ENCODE measurements at places on chromosomes 3 and 15.

DNA sequence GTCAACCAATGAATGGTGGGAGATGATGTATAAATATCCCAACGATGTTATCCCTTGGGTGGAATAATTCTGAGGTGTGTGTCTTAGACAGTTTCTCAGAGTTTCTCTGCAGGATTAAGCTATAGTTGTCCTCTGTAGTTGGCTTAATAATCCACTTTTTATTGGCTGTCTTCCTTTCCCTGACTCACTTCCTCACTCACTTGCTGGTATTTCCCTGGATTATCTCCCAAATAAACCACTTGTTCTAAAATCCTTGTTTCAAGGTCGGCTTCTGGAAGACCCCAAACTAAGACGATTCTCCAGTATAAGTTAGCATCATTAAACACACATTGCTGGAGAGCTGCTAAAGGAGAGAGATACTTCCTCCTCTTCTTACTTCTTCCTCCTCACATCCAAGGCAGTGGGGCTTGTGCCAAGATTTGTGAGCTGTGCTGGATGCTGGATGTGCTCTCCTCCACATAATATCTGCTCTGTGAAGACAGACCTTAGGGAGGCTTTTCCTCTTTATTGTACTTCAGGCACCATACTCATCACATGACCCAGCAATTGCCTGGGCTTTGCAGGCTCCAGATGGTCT is 22.5 kb upstream of the ROPN1 start:
- no peak for DNase-seq
- no peaks in the 10 kb centered on the region for H3K27me3 ChIP-seq
- H3K4me1 ChIP-seq, result no peaks in the 10 kb centered on the region
- no peak overlapping the region for H3K4me3 ChIP-seq
- H3K27ac ChIP-seq, result no peak overlapping the region
- no peaks in the 10 kb centered on the region for H3K36me3 ChIP-seq

DNA sequence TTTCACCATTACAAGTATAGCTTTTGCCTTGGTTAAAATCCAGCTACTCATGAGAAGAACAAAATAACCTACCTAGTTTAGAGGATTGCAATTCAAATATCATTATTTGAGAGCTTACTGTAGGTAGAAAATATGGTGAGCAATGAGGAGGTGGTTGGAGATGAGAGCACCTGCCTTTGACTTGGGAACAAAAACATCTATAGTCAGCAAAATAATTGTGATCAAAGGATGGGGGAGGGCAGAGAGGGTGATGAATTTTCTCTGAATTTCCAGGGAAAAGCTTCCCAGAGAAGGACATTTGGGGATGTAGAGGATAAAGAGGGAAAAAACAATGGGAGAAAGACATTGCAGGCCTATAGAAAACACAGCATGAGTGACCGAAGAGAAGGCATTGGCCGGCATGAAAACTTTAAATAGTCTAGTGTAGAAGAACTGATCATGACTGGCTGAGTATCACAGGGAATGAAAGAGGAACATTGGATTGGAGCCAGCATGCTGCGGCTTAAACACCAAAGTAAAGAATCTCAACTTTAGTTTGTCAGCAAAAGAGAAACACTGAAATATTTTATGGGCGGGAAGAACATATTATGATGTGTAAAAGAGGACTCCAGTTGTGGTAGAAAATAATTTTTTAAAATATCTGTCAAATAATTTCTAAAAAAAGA is 581.3 kb downstream of the UNC13C start:
- DNase-seq, result no peak
- no peak overlapping the region for H3K27ac ChIP-seq
- H3K27me3 ChIP-seq, result no peaks in the 10 kb centered on the region
- H3K4me3 ChIP-seq, result no peak overlapping the region
- H3K36me3 ChIP-seq, result no peaks in the 10 kb centered on the region
- no peaks in the 10 kb centered on the region for H3K4me1 ChIP-seq

GRCh38 chr3:171234298-171235010 is 207.9 kb upstream of the SLC2A2 start:
- no peaks in the 10 kb centered on the region for H3K27me3 ChIP-seq
- H3K36me3 ChIP-seq, result no peaks in the 10 kb centered on the region
- H3K4me1 ChIP-seq, result no peaks in the 10 kb centered on the region
- no peak overlapping the region for H3K4me3 ChIP-seq

DNA sequence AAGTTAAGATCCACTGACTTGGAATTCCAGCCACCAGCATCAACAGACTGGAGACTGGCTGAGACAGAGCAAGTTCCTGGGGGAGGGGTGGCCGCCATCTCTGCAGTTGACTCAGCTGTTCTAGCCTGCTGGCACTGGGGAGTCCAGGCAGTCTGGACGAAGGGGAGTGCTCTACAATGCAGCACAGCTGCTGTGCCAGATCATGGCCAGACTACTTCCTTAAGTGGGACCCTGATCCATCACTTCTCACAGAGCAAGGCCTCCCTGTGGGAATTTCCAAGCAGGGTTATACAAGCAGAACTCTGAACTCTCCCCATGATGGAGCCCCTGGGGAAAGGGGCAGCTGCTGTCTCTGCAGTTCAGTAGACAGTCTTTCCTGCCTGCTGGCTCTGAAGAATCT is 35.2 kb downstream of the PYGO1 start:
- H3K4me3 ChIP-seq, result no peak overlapping the region
- H3K27ac ChIP-seq, result no peak overlapping the region

GRCh38 chr3:70358978-70359580 is 46.6 kb upstream of the MDFIC2 start:
- DNase-seq, result no peak
- no peaks in the 10 kb centered on the region for H3K27me3 ChIP-seq
- no peaks in the 10 kb centered on the region for H3K36me3 ChIP-seq
- no peak overlapping the region for H3K4me3 ChIP-seq

DNA sequence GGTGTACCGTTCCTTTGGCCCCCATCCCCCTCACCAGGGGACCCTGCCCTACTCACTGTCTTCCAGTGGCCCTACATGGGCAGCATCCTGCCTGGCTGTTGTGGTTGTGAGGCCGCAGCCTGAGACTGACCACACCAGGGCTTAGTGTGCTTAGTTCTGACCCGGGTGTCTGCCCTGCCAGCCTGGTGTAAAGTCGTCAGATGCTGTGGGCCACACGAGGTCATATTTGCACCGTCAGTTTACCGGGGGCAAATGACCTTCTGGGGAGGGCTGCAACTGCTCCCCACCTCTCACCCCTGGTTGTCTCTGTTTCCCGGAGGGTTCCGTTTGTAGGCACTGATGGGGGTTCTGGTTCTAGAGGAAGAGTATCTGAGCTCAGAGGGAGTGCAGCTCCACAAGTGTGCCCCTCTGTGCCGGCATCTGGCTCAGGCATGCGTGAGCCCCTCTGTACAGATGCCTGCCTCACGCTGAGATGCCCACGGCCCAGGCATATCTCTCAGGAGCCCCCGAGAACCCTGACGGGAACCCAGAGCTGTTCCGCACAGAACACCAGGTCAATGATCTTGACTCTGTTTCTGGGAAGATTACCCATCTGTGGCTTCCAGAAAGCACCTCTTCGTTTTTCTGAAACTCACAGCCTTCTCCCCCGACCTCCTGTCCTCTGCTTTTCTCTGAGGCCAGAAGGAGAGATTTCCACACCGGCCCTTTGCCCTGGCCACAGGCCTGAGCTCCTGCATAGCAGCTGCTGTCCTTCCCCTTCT is 19.2 kb downstream of the KLF13 start:
- peak overlapping the region; percentile 39 for H3K4me3 ChIP-seq
- no peaks in the 10 kb centered on the region for H3K27me3 ChIP-seq
- DNase-seq, result no peak
- peaks cover 95% of the 10 kb centered on the region for H3K4me1 ChIP-seq
- H3K36me3 ChIP-seq, result peaks cover 7% of the 10 kb centered on the region

DNA sequence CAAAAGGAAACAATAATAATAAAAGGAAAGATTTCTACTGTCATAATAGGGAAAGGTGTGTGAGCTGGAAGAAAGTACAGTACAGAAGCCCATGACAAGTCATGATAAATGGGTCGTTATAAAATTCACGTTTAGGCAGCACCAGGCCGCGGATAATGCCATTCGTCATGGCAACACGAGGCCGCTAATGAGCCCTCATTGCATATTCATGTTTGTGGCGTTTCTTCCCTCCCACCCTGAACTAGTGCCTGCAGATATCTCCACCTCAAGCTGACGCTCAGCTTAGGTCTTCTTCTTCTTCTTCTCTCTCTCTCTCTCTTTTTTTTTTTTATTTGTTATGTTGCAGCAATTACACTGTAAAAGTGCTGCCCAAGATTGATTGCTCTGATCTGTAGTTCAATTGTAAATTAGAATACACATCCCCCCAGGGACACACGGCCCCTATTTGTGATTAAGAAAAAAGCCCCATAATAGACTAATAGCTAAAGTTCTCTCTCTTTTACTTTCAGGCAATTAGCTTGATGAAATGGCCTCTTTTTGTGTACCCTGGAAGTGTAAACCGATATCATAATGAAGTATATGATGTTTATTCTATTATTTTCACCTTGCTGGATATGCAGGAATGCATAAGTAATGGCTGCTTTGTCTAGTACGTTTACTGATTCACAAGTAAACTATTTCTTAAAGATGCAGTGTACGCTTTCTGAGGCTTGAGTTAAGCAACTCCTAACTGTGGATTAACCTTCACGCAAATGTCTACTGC is 61.9 kb upstream of the NR2F2 start:
- no peak for DNase-seq
- H3K27ac ChIP-seq, result no peak overlapping the region
- H3K27me3 ChIP-seq, result no peaks in the 10 kb centered on the region

- H3K4me1 ChIP-seq, result peaks cover 3% of the 10 kb centered on the region
- peaks cover 34% of the 10 kb centered on the region for H3K36me3 ChIP-seq
- no peaks in the 10 kb centered on the region for H3K27me3 ChIP-seq
- peak overlapping the region; percentile 36 for H3K27ac ChIP-seq
- no peak for DNase-seq
- no peak overlapping the region for H3K4me3 ChIP-seq
Measured at GRCh38 chr15:63553388-63553791, 43.8 kb upstream of the FBXL22 start.

DNA sequence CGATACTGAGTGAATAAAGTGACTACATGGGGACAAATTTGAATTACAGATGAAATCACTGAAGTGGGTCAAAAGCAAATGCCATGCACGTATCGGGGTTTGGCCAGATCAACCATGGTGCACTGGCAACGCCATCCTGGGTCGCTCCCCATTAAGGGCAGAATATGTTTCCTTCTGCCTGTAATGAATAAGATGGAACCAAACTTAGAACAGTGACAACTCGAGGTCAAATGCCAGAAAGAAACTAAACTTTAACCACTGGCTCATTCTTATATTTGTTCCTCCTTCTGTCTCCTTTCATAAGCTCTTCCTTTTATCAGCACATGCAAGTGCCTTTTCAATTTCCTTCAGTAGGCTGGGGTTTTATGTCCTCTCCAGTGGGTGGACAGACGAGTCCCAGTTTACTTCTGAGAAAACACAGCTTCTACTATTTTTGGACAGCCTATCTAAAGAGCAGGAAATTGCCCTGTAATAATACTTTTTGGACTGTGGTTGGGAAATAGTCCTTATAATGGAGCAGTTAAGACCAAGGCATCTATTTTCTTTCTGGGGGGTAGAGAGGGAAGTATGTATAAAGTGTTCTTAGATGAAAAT is 61.4 kb downstream of the WHAMM start:
- no peak overlapping the region for H3K27ac ChIP-seq
- no peaks in the 10 kb centered on the region for H3K36me3 ChIP-seq
- no peak overlapping the region for H3K4me3 ChIP-seq
- no peaks in the 10 kb centered on the region for H3K27me3 ChIP-seq

DNA sequence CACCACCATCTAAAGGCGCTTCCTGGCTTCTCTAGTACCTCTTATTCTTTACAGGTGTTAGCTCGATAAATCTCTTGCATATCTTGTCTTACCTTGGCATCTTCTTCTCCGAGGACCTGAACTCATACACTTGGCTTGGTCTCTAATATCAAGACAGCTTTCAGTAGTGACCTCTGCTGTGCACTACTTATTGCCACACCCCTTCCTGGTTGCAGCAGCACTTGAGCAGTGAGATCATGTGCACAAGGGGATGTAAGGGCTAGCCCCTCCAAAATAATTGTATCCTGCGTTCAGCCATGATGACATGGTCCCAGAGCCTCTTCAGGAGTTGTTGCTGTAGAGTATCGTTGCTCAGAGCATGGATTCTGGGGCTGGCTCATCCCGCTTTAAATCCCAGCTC is 1.3 kb upstream of the PLA1A start:
- no peak overlapping the region for H3K4me3 ChIP-seq
- H3K27me3 ChIP-seq, result no peaks in the 10 kb centered on the region
- no peak for DNase-seq
- no peaks in the 10 kb centered on the region for H3K36me3 ChIP-seq
- H3K4me1 ChIP-seq, result peaks cover 3% of the 10 kb centered on the region

DNA sequence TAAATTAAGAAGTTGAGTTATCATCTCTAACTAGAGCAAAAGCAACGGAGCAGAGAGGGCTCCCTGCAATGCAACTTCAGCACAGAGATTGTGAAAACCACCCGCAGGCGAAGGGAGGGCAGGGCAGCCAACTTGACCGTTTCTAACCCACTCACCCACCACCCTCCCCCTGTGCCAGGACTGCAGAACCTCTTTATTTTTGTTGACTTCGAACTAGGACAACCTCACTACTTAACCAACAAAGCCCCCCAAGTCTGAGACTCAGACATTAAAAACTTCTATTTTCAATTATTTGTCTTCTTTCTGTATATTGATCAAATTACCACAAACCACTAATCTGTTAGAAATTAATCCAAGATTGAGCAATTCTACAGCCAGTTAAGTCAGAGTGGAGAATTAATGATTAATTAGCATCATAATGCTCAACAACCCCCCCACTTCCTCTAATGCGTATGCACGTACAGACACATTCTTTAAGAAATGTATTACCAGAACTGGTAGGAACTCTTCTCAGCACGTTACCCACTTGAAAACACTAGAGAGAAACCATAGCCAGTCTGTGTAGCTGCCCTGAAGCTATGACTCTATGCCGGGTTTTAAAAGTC is 2.0 kb downstream of the MGLL start:
- no peak for DNase-seq
- H3K4me3 ChIP-seq, result no peak overlapping the region
- peaks cover 15% of the 10 kb centered on the region for H3K27me3 ChIP-seq
- H3K27ac ChIP-seq, result no peak overlapping the region
- H3K4me1 ChIP-seq, result peaks cover 3% of the 10 kb centered on the region

GRCh38 chr3:185960522-185961288 is 22.9 kb upstream of the TRA2B start:
- no peak overlapping the region for H3K27ac ChIP-seq
- H3K4me3 ChIP-seq, result no peak overlapping the region
- H3K36me3 ChIP-seq, result no peaks in the 10 kb centered on the region
- no peaks in the 10 kb centered on the region for H3K27me3 ChIP-seq

GRCh38 chr15:70146771-70147170 is 49.1 kb upstream of the TLE3 start:
- H3K4me3 ChIP-seq, result no peak overlapping the region
- H3K27ac ChIP-seq, result no peak overlapping the region
- no peaks in the 10 kb centered on the region for H3K27me3 ChIP-seq
- no peaks in the 10 kb centered on the region for H3K36me3 ChIP-seq
- DNase-seq, result no peak
- H3K4me1 ChIP-seq, result peaks cover under 1% of the 10 kb centered on the region

- no peaks in the 10 kb centered on the region for H3K36me3 ChIP-seq
- no peaks in the 10 kb centered on the region for H3K4me1 ChIP-seq
- H3K27me3 ChIP-seq, result no peaks in the 10 kb centered on the region
- no peak overlapping the region for H3K4me3 ChIP-seq
- DNase-seq, result no peak
Measured at GRCh38 chr3:21405671-21406667, 345.0 kb downstream of the ZNF385D start.

GRCh38 chr15:101201411-101202174 is 50.3 kb downstream of the CHSY1 start:
- no peak overlapping the region for H3K27ac ChIP-seq
- no peak for DNase-seq
- peaks cover 6% of the 10 kb centered on the region for H3K4me1 ChIP-seq
- no peak overlapping the region for H3K4me3 ChIP-seq
- no peaks in the 10 kb centered on the region for H3K36me3 ChIP-seq

Data from effector memory CD4-positive, alpha-beta T cell (primary cell).